Stimulated activated CD8-positive, alpha-beta memory T cell treated with anti-CD3 and anti-CD28 coated beads, Interleukin-4, amount 100 ng/mL, for 1 hour (primary cell): ENCODE measurements at places on chromosomes 4 and X.

DNA sequence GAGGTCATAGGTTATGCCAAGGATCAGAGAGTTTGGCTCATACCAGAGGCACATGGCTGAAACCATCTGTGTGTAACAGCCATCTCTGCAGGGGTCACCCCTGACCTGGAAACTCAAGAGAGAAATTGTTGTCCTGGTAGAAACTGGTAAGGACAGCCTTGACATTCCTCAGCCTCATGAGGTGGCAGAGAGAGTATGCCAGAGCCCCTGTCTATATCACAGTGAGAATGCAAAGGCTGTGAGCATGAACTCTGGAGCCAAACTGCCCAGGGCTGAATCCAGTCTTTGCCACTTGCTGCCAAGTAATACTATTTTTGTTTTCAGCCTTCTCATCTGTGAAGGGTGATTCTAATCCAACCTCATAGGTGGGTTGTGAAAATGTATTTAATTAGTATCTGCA is 37.1 kb upstream of the CCDC149 start:
- DNase-seq, result no peak

DNA sequence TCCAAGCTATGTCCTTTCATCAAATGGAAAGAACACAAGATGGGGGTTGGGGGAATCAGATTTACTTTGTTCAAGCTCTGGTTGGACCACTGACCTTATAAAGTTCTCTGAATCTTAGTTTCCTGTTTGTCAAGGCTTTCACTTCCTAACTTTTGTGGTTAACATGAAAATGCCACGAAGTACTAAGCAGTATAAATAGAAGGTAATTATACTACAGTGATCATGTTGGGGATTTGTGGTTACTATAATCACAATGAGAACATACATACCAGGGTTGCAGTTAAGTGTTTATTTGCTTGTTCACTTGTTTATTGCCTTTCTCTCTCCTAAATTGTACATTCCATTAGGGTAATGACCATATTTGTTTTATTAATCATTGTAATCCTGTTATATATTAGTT is 53.2 kb downstream of the SPRY1 start:
- DNase-seq, result no peak

GRCh38 chr4:15729910-15730533 is 27.2 kb downstream of the BST1 start:
- DNase-seq, result no peak

DNA sequence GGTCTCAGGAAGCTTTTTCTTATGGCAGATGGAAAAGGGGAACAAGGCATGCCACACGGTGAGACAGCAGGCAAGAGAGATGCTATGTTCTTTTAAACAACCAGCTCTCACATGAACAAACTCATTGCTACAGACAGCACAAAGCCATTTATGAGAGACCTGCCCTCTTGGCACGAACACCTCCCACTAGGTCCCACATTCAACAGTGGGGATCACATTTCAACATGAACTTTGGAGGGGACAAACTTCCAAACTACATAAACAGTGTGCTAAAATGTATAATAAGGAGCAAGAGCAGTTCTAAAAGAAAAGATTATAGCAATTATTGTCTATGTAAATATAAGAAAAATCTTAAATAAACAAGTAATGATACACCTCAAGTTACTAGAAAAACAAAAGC is 391.8 kb upstream of the CPXCR1 start:
- DNase-seq, result no peak

GRCh38 chr4:118760092-118760491 is 74.9 kb downstream of the METTL14 start:
- no peak for DNase-seq

- no peak for DNase-seq
Observed at GRCh38 chr4:187724456-187724855, 271.1 kb upstream of the ZFP42 start.

GRCh38 chr4:57148831-57149505 is 38.8 kb upstream of the IGFBP7 start:
- no peak for DNase-seq

GRCh38 chr4:67983333-67983732 is 20.0 kb upstream of the TMPRSS11A start:
- no peak for DNase-seq
